ENCODE measurements at places on chromosomes 5 and 9.

DNA sequence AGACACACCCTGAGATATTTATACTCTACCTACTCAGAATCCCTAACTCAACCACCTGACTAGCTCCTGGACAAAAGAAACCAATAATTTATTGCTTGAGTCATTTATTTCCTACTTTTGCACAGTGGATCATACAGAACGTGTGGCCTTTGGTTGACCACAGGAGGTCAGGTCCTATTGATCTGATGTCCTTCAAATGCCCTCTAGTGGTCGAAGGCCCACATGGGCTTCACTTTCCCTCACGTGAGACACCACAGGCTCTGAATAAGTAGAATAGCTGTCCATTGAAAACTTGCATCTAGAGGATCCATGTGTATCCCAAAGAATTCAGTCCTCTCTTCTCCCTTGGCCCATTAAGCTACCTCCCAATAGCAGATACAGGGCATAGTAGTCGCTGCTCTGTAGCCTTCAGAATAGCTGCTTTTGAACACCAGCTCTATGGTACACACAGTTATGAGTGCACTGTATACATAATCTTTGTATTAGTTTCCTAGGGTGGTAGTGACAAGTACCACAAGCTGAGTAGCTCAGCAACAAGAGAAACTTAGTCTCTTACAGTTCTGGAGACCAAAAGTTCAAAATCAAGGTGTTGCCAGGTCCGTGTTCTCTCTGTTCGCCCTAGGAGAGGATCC, 177.6 kb upstream of the SMARCA2 start:
- peak; percentile 36 for DNase-seq

GRCh38 chr9:70677055-70677735, 262.7 kb upstream of the KLF9 start:
- DNase-seq: no peak

- peak; percentile 61 for DNase-seq
Observed at GRCh38 chr9:129336130-129336528, 158.1 kb upstream of the IER5L start.

DNA sequence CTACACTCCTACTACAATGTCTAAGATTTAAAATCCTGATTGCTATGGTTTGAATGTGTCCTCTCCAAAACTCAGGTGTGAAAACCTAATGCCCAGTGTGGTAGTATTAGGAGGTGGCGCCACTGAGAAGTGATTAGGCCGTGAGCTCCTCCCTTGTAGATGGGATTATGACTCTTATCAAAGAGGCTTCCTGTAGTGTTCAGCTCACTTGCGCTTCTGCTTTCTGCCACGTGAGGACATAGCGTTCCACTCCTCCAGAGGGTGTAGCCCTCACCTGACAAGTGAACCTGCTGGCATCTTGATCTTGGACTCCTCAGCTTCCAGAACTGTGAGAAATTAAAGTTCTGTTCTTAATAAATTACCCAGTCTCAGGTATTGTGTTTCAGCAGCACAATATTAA, 33.0 kb upstream of the WHRN start:
- no peak for DNase-seq

DNA sequence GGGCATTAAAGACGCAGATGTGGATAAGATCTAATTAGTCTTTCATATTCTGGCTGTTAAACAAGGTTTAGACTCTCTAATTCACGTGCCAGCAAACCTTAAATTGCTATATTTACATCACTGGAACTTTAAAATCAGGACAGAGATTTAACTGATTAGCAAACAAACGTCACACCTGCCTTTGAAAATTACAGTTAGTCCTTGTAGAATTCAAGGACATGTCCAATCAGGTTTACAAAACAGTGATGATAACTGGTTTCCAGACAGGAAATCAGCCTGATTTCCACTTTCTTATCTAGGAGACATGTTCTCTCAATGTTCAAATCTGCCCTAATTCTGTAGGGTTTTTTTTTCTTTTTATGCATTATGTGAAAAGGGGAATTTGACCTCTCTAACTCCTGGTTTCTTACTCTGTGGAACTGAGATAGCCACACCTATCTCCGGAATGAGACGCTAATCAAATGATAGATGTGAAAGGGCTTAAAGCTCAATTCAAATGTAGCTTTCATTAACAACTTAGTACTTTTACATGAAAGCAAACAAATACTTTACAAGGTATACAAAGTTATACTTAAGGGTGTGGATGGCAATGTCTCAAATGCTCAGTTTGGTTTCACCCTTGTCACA, 26.5 kb downstream of the SPINK5 start:
- DNase-seq: no peak

DNA sequence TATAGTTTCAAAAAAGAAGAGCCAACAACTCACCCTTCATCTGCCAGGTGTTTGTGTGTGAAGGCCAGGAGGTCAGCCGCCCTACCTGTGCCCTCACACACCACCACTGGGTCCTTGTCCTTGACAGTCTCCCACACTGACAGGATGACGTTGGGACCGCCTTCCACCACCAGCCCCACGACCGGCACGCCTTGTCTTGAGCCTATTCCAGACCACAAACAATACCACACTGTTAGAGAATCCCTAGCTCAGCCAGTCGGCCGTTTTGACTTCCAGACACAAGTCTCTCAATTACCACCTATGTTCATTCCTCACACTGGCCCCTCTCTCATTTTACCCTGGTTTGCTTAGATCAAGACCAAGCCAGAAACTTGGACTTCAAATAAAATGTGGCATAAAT, 66.1 kb downstream of the TRPM6 start:
- DNase-seq: peak; percentile 48

GRCh38 chr5:111813537-111813936, 56.5 kb upstream of the NREP start:
- DNase-seq: no peak

DNA sequence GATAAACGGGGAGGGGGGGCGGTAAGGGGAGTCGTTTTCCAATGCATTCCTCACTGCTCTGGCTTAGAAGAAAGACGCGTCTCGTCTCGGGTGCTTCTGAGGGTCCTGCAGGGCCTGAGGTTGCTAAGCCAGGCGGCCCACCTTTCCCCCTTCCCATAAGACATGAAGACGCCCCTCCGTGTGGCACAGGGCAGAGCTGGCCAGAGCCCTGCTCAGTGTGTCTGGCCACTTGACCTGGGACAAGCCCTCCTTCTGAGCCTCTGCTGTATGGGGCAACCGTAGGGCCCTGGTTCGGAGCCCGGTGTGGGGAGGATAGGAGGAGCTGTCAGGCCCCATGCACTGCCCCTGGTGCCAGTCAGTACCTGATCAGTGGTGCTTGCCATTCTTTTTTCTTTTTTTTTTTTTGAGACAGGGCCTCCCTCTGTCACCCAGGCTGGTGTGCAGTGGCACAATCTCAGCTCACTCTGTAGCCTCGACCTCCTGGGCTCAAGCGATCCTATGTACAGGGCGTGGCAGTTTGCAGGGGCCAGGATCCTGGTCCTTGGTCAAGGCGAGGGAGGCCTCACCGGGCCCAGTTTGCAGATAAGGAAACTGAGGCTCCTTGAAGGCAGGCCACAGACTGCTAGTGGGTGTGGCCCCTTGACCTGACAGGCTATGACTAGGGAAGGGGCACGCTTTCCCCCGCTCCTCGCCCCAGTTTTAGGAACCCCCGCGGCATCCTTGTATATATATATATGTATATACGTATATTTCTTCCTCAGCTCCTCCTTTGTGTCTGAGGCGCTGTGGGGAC, 172.3 kb upstream of the IER5L start:
- no peak for DNase-seq

DNA sequence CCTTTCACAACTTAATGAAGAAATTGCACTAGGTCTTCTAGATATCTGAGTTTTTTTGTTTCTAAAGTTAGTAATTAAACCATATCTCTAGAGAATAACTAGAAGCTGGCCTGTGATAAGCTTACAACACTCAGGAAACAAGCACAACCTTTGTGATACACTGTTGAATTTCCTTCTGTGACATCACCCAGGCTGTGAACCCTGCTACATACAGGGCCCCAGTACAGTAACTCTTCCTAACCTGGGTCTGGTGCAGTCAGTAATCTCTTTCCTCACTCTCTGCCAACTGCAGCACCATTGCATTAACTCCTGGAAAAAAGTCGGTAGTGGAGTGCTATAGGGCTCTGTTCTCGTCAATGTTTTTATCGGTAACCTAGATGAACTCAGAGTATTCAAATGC, 10.6 kb upstream of the IGFBPL1 start:
- DNase-seq: no peak

DNA sequence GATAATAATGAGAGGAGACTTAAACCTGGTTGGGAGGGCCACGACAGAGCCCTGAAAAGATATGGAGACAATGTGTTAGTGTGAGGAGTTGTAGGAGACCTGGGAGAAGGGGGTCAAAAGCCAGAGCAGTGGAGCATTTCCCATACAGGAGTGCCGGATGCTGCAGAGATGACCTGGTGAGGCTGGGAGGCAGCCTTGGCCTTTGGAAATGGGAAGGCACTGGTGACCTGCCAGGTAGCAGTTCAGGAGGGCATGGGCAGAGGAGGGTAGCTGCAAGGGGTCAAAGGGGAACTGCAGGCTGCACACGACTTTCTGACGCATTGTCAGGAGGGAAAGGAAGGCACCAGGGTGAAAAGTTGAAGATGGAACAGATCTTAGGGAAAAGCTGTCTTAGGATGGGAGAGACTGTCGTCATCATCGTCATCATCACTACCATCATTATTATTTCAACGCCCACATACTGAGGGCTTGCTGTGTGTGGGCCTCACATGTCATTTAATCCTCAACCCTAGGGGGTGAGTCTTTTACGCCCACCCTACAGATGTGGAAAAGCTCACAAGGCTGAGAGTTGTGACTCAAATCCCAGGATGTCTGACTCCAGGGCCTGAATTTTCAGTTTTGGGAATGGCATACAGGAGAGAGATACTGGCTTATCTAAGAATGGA, 13.3 kb downstream of the ARAP3 start:
- DNase-seq: no peak

- peak; percentile 80 for DNase-seq
Observed at GRCh38 chr9:136576269-136576626, 30.4 kb upstream of the NOTCH1 start.

DNA sequence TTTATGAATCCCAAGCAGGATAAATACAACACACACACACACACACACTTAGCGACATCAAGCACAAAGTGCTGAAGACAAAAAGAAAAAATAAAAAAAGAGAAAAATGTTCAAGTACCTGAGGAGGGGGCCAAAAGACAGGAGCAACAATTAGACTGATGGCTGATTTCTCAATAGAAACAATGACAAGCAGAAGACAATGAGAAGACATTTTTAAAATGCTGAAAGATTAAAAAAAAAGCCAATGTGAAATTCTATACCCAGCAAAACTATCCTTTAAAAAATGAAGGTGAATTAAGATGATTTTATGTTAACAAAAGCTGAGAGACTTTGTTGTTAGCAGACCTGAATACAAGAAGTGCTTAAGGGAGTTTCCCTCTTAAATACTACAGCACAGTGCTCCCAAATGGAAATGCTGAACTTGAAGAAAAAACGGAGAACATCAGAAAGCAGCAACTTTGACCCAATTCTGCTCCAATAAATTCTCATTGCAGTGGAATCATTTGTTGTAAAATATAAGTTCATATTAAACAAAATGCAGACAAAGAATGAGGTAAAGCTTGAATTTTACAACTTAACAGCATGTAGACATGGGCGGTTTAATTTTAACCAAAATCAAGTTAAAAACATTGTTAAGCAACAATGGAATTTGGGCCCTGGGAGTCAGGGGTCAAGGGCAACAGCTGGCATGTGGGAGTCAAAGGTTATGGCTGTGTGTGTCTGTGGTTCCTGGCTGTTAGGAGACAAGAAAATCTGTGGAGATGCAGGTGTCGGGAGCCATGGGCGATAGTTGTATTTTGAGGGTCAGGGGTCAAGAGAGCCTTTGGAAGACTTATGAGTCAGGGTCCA, 776 bp upstream of the RANBP17 start:
- no peak for DNase-seq

GRCh38 chr5:179793468-179794139, at the start of gene LTC4S:
Gene LTC4S (plus strand): TSS chr5:179793986. CDS start chr5:179794081, 95 bp downstream.
- peak; percentile 22 for DNase-seq

DNA sequence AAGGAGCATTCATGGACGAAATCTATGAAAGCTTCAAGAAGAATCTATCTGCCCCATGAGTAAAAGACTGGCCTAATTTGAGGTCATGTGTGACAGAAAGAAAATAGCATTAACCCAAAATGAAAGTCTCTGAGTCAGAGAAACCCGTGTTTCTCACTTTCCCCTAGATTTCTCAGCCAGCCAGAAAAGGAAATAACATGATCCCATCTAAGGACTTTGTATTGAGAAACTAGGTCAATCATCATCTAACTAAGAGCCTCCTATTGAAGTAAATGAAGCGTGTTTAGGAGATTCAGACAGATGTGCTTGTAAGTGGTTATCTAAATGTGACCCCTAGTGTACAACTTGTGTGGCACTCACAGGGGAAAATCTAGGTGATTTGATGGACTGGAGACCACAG, 77.3 kb upstream of the ZNF366 start:
- DNase-seq: peak; percentile 6

Measured in M059J (cell line).